ENCODE measurements at places on chromosomes 4 and X.
A peak's percentile ranks its signal among the peaks of the same experiment; 100 is the strongest.

- DNase-seq = no peak
Observed at GRCh38 chrX:13688384-13688957, 457 bp upstream of the RAB9A start.

DNA sequence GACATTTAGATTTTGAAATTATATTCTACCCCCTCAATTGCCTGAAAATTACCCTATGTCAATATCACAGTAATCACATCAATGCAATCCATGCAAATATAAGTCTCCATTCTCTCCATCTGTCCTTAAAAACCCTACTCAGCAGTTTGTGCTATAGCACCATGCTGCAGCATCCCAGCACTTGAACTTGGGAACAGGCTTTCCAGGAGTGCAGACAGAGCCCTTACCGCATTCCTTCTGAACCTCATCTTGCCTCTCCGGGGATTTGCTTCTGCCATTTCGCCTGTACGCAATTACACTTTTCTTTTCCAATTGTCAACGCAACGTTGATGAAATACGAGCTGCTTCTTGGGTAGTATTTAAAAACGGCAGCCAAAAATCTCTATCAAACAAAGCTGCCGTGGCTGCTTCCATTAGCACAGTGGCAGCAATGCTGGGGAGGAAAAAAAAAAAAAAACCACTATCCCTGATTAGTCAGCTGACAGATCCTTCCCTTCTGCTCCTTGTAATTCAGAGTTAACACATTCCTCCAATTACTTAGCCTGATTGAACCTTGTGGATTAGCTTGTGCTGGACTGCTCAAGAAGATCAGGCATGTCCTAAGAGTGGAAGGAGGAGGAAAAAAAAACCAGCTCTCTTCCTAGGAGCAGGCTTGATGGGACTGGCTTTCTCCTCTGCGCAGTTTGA lies 65.6 kb downstream of the MCF2 start:
- DNase-seq = no peak

DNA sequence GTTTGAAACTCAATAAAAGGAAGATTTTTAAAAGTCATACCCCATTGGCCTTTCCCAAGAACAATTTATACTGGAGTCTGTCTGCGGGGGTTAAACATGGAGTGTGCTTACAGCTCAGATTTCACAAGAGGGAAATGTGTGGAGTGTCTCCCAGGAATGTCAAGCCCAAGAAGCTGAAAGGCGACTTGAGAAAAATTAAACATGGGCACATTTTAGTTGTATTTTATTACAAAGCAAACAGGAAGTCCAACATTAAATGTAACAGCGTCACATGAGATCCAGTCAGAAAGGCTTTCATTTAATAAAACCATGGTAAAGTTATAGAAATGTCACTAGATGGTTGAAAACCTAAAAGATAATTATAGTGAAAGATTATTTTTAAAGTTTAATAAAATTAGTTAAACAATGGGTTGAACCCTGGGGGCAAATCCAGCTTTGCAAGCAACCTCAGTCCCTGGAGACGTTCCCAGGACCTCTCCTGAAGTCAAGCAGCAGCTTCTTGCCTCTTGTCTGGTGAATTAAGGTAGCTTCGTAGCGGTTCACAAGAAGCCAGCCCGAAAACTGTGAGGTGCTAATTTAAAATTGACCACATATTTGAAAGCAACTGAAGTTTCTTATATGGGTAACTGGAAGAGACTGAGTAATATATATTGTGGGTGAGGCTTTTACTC lies 168.4 kb upstream of the EDNRA start:
- no peak for DNase-seq

- DNase-seq = no peak
Observed at GRCh38 chr4:118557298-118557851, 127.8 kb upstream of the METTL14 start.

DNA sequence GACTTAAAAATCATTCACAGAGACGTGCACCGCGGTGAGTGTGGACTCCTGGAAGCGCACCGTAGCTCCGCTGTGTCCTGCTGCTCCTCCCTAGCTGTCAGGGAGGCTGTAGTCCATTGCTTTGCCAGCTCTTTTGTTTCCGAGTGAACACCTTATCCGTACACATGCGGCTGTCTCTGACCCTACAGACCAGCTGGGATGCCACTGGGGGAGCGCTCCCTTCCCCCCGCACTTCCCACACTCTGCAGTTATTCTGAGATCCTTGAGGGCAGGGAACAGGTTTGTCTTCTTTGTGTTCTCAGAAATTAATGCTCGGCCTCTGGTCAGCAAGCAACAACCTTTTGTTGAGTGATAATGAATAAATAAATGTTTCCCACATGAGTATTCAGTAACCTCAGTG lies 33.7 kb upstream of the MSANTD1 start:
- DNase-seq = no peak

GRCh38 chrX:132412208-132412607 lies 76.6 kb downstream of the MBNL3 start:
- DNase-seq = no peak

DNA sequence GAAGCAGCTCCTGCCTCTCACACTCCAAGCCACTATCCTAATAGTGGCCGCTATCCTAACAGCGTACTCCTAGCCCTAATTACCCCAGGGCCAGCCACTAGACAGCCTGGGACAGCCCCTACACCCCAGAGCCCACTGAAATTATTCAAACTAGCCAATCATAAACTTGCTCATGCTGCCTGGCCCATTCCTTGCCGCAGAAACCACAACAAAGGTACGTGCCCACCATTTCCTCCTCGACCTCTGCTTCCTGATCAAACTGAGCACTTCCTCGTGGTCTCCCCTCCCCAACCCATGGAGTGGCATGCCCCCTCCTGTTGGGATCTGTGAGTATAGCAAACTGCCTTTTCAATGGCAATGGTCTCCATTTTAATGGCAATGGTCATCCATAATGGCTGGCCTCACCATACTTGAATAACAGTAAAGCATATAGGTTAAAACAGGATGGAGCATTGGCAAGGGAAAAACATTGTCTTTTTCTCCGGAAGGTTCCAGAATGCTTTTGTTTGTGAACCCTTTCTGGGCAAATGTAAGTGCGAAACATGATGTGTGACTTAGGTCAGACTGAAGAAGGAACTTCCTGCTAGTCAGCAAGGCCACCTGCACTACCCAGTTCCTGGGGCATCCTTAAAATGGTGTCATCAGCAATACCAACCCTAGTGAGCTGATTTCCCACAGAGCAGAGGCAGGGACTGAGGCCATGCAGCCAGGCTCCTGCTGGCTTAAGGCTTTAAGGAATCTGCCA lies 107.1 kb upstream of the ATP6AP2 start:
- no peak for DNase-seq

GRCh38 chrX:56029691-56030090 lies 202.5 kb upstream of the KLF8 start:
- DNase-seq = no peak

DNA sequence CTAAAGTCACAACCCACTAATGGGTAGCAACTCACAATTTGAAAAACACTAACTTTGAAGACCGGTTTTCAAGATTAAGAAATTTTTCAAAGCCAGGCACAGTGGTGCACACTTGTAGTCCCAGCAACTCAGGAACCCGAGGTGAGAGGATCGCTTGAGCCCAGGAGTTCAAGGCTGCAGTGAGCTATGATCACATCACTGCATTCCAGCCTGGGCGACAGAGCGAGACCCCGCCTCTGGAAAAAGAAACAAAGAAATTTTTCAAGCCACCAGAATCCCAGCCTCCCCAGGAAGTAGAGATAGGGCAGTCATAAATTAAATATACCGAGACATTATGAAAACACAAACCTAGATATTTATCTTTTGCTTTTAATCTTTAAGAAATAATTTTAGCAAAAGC lies 13.0 kb downstream of the SMARCA1 start:
- DNase-seq = no peak

DNA sequence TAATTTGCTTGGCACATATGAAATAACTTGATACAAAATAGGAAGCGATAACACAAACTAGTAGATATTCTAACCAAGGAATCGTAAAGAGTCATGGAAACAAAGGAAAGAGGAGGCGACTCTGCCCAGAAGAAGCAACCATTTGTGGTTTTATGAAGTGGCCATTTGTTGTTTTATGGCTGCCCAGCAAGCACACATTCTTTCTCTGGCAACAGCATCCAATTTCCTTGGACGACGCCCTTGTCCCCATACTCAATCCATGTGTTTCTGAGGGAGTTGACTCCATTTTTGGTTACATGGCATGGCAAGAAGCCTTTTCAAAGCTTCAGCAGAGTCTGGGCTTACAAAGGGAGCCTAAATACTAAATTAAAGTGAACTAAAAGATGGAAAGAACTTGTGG lies 295.1 kb downstream of the INPP4B start:
- DNase-seq = no peak

- DNase-seq = no peak
Observed at GRCh38 chr4:26815706-26816105, 44.9 kb upstream of the STIM2 start.

DNA sequence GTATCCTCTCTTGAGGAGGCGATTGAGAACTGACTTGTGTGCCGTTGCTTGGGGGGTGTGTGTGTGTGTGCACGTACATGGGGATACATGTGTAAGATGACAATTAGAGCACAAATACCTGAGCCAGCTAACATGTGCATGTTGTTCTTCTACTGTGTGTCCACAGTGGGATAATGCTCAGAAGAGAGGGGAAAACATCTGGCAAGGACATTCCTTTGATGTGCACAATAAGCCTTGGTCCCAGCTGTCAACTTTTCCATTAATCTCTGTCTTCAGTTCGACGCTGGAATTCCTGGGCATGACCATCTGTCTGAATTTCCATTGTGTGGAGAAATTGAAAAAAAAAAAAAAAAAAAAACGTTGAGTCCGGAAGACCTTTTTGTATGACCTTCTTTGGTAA lies 592.0 kb upstream of the GALNTL6 start:
- no peak for DNase-seq

DNA sequence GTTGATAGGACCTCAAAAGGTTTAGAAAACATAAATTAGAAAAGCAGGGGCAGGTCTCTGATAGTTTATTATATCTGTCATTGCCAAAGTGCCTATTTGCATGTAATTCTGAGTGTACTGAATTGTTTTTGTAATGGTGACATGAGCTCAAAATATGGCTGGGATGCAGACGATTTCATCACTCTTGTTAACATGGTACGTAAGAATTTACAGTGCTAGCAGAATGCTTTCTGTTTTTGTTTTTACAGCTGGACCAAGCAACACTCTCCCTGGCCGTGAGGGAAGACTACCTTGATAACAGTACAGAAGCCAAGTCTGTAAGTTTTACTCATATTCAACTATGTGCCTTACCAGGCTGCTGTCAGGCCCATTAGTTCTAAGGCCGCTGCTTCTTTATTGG lies 58.1 kb downstream of the PHEX start:
- no peak for DNase-seq

- peak; percentile 58 for DNase-seq
Observed at GRCh38 chr4:115113506-115114106, at the start of gene NDST4. TSS of gene NDST4 (minus strand) at chr4:115113620. CDS start at chr4:115077036, 36,584 bp downstream.

DNA sequence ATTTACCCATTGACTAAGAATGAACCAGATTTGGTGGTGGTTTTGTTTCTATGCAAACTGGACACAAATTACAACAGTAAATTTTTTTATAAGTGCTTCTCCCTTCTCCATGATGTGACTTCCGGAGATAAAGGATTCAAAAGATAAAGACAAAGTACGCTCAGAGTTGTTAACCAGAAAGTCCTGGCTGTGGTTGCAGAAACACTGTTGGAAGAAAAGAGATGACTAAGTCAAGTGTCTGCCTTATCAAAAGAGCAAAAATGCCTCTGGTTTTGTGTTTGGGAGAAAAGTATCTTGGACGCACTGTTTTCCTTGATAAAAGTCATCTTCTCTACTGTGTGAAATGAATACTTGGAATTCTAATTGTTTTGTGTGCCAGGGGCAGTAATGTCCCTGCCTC lies 213.4 kb downstream of the GC start:
- no peak for DNase-seq

DNA sequence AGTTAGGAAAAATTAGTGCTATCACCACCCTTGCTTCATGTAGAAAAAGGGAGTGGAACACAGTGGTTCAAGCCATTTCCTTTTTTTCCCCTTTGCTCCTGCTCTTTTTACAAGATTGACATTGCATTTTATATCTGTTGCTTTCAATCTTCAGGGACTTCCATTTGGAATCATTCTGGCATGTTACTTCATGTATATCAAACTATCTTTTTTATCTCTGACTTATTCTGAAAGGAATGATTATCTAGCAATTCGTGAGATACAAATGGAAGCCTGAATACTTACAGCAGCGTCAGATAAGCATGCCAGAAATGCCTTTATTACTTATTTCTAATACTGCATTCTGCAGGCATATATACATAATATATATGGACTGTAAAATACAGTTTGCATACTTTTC lies 20.4 kb downstream of the ADGRL3 start:
- DNase-seq = no peak

GRCh38 chrX:29940750-29941149 lies 274.6 kb upstream of the MAGEB2 start:
- DNase-seq = no peak

GRCh38 chr4:4820261-4820660 lies 39.2 kb upstream of the MSX1 start:
- no peak for DNase-seq

DNA sequence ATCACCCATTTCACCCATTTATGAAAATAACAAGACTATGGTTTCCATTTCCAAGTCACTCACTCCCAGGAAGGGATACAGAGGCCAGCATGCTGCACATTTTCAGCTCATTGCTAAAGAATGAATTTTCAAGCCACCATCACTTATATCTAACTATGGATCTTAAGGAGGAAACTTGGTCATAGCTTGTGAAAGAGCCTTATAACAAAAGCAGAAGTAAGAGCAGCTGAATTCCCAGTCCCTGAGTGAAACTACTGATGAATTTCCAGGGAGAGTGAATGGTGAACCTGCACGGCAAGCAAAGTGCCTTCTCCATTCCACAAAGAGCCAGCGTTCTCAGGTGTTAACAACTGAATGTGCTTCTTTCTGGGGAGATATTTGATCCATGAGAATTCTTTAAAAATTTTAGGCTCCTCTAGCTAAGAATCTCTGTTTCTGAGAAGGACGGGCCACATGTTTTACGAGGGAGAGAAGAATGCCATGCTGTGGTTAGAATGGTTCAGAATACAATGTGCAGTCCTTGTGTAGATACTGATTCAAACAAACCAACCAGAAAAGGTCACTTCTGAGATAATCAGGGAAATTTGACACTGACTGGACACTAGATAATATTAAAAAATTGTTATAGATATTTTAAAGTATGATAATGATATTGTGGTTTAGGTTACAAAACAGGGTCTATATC lies 24.0 kb downstream of the BTC start:
- DNase-seq = no peak

GRCh38 chr4:153705743-153706468 lies 21.8 kb downstream of the TLR2 start:
- no peak for DNase-seq

DNA sequence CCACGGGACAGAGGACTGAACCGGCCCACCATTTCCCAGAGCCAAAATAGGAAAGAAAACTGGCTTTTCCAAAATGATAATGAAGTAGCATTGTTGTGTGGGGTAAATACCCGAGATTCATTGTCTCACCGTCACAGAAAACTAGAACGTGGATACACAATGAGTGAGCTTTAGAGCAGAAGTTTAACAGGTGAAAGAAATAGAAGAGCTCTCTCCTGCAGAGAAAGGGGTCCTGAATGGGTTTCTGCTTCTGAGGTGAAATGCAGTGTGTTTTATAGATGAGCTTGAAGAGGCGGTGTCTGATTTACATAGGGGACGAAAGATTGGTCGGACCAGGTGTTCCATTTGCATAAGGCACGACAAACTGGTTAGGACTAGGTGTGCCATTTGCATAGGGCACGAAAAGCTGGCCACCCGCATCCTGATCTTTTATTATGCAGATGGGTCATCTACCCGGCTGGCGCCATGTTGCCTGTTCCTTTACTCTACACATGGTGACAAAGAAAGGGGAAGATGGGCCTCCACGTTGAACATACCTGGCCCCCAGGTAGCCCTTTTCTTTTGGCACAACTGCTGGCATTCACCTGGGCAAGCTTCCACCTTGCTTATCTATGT lies 118.1 kb downstream of the ATXN3L start:
- no peak for DNase-seq
